PC-9 (cell line): ENCODE measurements at places on chromosomes 11 and 22. TPM values are rescaled to one million over a fixed set of nuclear protein-coding genes. Genes with fewer than 3 reads are reported as not detected.
A peak's percentile ranks its signal among the peaks of the same experiment; 100 is the strongest.

DNA sequence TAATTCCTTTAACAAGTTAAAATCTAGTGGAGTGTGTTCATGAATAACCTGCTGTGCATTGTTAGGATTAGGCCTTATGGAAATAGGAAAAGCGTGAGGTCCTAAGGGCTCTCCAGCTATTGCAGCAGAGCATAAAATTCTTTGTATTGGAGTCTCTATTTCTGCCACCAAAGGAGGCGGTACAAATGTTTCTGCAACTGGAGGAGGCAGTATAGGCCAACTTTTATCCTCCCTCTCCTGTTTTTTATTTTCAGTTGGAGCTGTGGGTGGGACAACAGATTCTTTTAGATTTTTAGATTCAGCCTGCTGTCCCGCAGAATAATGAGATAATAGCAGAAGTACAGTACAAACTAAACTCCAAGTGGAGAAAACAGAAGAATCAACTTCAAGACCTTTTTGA is 26.2 kb downstream of the OR10A6 start:
- H3K27me3 ChIP-seq = no peaks in the 10 kb centered on the region
- peaks cover 89% of the 10 kb centered on the region for H3K4me1 ChIP-seq

DNA sequence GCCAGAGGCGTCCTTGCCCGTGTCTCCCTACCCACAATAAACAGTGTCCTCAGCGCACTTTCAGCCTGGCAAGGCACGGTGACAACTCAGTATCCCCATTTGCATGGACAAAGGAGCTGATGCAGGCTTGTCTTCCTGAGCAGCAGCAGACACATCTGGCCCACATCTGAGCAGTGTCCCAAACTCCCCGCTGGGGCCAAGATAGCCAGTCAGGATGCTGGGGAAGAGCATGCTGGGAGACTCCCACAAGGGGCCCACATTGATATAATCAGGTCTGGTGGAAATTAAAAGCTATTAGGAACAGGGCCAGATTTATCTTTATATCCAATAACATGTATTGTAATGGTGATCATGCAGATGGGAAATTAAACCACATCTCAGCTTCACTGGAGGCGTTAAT is 24.7 kb downstream of the DSCAML1 start:
- no peaks in the 10 kb centered on the region for H3K36me3 ChIP-seq
- H3K4me3 ChIP-seq = no peak overlapping the region
- peaks cover 94% of the 10 kb centered on the region for H3K27me3 ChIP-seq
- no peak for DNase-seq
- H3K4me1 ChIP-seq = no peaks in the 10 kb centered on the region
- no peak overlapping the region for H3K27ac ChIP-seq

- peak; percentile 84 for DNase-seq
- peaks cover 18% of the 10 kb centered on the region for H3K4me1 ChIP-seq
- H3K27me3 ChIP-seq = peaks cover 4% of the 10 kb centered on the region; the same call in 1 of the 2 replicates
- no peaks in the 10 kb centered on the region for H3K36me3 ChIP-seq
- H3K27ac ChIP-seq = no peak overlapping the region
- no peak overlapping the region for H3K4me3 ChIP-seq
Measured at GRCh38 chr22:39574779-39575551, 4.4 kb downstream of the CACNA1I start.

DNA sequence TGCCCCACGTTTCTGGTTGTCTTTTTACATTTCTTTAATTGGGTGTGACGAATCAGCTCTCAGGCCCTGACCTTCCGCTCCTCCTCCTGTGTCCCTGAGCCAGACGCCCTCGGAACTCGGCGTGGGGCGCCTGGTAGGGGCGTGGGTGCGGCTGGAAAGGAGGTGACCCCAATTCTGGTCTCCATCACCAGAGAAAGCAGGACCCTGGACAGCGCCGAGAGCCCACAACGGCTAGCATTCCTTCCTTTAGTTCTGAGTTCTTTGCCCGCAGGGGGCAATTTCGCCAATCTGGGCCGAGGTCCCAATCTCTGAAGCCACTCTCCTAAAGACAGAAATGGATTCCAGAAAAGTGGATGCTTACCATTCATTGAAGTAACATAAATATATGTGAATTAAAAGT is 11.7 kb upstream of the RBMXL2 start:
- H3K27ac ChIP-seq = no peak overlapping the region
- H3K4me1 ChIP-seq = no peaks in the 10 kb centered on the region
- H3K36me3 ChIP-seq = no peaks in the 10 kb centered on the region
- no peak overlapping the region for H3K4me3 ChIP-seq
- H3K27me3 ChIP-seq = no peaks in the 10 kb centered on the region

DNA sequence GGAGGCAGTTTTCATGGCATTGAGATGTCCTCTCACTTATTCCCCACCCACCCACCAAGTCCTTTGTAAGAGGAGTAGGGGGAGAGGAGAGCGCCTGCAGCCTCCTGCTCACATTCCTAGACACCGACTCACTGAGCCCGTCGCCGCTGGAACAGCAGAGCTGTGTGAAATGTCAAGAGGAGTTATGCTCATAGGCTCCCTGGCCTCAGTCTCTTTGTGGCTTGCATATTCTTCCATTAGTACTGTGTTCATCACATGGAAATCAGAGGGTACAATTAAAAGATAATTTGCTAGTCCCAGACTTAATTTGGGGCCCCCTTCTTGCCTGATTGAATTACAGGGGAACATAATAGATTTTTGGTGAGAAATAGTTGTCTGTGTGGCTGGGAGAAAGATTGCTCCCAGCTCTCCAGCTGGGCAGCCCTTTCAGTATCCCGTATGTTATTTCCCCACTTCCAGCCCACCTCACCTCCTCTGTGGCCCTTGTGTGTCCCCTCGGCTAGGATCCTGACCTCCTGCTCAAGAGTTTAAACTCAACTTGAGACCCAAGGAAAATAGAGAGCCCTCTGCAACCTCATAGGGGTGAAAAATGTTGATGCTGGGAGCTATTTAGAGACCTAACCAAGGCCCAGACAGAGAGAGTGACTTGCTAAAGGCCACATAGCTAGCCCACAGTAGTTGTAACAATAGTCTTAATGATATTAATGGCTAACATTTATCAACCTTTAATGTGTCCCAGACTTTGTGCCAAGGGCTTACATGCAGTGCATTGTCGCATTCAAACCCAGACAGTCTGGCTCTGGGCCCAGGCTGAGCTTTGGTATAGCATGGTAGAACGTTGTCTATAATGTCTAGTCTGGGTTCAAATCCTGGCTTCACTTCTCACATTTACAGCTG is 32.2 kb downstream of the LIMK2 start:
- peak; percentile 55 for DNase-seq
- peak overlapping the region; percentile 71 for H3K27ac ChIP-seq
- no peaks in the 10 kb centered on the region for H3K27me3 ChIP-seq
- peaks cover 53% of the 10 kb centered on the region for H3K4me1 ChIP-seq
- no peaks in the 10 kb centered on the region for H3K36me3 ChIP-seq

GRCh38 chr11:43556612-43557375 is 123.7 kb upstream of the HSD17B12 start:
- no peak overlapping the region for H3K4me3 ChIP-seq
- peaks cover 95% of the 10 kb centered on the region for H3K27me3 ChIP-seq
- no peaks in the 10 kb centered on the region for H3K36me3 ChIP-seq
- no peak overlapping the region for H3K27ac ChIP-seq
- no peak for DNase-seq
- H3K4me1 ChIP-seq = no peaks in the 10 kb centered on the region

DNA sequence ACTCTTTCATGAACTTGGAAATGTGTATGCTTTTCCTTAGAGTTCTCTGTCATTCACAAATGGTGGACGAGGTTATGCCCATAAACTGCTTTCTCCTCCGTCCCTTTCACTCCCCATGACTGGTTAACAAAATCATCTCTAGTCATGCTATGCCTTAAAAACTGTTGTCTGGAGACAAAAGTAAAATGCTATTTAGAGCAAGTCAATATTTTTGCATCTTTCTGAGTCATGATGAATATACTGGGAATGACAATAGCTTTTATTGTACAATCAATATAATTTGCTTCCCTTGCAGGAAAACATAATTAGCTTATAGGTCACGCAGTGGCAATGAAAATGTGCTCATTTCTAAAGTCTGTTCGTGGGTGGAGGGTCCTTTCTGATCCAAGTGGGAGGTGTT is 216.7 kb upstream of the SORL1-AS1 start:
- H3K4me1 ChIP-seq = no peaks in the 10 kb centered on the region
- H3K27me3 ChIP-seq = 0 out of 2 replicates have a peak, but pooled peaks cover 4% of the 10 kb centered on the region
- DNase-seq = no peak
- no peaks in the 10 kb centered on the region for H3K36me3 ChIP-seq
- no peak overlapping the region for H3K27ac ChIP-seq

DNA sequence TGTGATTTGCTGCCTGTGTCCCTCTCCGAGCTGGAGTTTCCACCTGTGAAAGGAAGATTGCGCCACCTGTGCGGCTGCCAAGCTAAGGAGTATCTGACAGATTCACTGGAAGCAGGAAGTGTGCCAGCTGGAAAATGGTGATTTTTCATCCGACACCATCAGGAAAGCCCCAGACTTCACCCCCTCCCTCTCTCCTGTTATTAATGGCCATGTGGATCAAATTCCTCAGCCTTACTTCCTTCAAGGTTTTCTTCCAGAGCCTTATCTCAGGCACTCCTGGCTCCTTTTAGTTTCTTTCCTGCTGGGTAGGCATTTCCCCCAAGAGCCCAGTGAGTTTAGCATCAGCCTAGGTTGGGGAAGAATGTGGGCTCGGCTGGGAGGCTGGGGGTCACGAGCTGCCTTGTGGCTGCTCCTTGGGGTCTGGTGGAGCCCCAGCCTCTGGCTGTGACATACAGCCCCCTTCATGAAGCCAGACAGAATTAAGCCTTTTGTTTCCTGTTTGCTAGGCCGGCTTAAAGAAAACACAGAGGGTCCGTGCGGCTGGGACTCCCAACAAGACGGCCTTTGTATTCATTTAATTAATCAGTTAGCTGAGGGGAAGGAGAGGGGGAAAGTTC is 37.1 kb downstream of the PKNOX2 start:
- no peak overlapping the region for H3K27ac ChIP-seq
- peak; percentile 57 for DNase-seq
- H3K4me1 ChIP-seq = no peaks in the 10 kb centered on the region
- no peaks in the 10 kb centered on the region for H3K36me3 ChIP-seq

DNA sequence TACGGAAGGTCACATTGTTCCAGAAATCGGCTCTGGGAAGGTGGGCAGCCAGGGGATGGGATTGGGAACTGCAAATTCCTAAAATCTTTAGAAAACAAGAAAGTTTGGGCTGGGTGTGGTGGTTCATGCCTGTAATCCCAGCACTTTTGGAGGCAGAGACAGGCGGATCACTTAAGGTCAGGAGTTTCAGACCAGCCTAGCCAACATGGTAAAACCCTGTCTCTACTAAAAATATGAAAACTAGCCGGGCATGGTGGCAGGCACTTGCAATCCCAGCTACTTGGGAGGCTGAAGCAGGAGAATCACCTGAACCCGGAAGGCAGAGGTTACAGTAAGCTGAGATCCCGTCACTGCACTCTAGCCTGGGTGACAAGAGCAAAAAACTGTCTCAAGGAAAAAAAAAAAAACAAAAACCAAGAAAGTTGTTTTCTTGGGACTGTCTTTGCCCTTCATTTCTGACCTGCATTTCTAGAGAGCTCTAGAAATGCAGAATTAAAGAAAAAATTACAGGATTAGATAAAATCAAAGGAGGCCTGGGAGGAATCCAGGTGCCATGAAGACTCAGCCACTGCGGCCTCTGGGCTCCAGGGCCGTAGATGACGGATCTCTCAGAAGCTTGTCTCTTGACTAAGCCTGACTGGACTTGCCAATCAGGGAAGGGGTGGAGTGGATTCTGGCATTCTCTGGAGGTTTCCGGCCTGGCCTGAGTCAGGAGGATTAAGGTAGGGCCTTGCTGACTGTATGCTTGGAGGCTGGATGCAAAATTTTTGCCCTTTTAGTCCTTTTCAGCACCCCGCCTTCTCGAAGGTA is 5.3 kb upstream of the MALAT1 start:
- no peak overlapping the region; the same call in 1 of the 2 replicates for H3K4me3 ChIP-seq
- no peaks in the 10 kb centered on the region for H3K36me3 ChIP-seq
- DNase-seq = peak; percentile 90

- H3K4me3 ChIP-seq = no peak overlapping the region
- peaks cover 10% of the 10 kb centered on the region; the same call in 1 of the 2 replicates for H3K36me3 ChIP-seq
- no peak for DNase-seq
- no peak overlapping the region for H3K27ac ChIP-seq
Measured at GRCh38 chr11:11952036-11952435, 56.4 kb downstream of the DKK3 start.

DNA sequence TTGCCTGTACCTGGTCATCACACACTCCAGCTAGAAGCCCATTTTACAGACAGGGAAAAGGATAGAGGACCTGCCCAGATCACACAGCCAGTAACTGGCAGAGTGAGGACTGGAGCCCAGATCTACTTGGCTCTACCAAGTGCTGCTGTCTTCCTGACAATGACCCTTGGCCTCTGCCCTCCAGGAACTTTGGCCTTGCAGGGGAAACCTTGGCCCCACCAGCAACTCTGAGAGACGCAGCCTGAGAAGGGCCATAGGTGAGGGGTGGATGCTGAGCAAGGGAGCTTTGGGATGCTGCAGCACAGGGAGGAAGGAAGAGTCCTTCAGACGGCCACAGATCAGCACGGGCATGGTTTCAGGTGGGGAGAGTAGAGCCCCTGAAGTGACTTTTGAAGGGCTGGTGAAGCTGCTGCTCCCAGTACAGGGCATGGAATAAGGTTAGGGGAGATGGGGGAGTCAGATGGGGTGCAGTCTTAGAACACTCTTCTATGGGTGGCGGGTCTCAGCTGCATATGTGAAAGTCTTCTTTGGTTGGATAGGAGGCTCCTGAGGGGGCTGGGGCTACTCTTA is 2.0 kb upstream of the CAPN5 start:
- no peak overlapping the region for H3K4me3 ChIP-seq
- no peaks in the 10 kb centered on the region for H3K36me3 ChIP-seq
- H3K27ac ChIP-seq = no peak overlapping the region
- peaks cover 7% of the 10 kb centered on the region for H3K4me1 ChIP-seq
- no peaks in the 10 kb centered on the region for H3K27me3 ChIP-seq

- no peaks in the 10 kb centered on the region for H3K4me1 ChIP-seq
- peaks cover 56% of the 10 kb centered on the region for H3K27me3 ChIP-seq
- no peaks in the 10 kb centered on the region for H3K36me3 ChIP-seq
- no peak overlapping the region for H3K27ac ChIP-seq
Measured at GRCh38 chr11:45592636-45593035, 72.8 kb downstream of the CHST1 start.

DNA sequence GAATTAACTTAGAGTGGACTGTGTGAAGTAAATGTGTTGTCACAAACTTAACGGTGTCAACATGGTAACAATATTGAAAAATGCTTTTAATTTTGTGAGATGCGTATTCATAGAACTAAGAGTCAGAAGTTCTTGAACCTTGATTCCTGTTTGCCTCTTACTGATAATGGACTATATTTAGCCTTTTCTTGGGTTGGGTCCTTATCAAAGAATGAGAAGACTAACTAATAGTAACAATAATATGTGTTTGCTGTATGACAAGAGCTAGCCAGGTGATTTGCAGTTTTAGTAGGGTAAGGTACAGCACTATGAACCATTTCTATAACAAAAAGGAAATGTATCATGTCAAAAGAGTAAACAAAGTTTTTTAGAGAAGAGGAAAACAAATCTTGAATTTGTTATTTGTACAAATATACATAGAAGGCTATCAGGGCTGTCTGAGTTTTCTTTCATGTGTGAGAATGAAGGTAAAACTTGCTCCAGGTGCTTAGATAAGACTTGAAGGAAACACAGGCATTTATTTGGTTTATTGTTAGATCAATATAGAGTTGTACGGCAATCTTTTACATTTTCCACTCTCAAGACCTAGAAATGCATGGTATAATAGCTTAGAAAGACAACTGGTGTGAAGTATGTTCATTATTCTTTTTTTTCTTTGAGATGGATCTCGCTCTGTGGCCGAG is 74.1 kb downstream of the PACS1 start:
- H3K4me3 ChIP-seq = no peak overlapping the region
- H3K27me3 ChIP-seq = no peaks in the 10 kb centered on the region
- H3K36me3 ChIP-seq = no peaks in the 10 kb centered on the region
- H3K4me1 ChIP-seq = peaks cover 27% of the 10 kb centered on the region
- H3K27ac ChIP-seq = no peak overlapping the region

Gene OR5I1
- total RNA-seq = not detected in 2 replicates

Gene OR8I2
- total RNA-seq = not detected in 2 replicates

Gene OR5AN1
- not detected in 2 replicates for total RNA-seq

Gene ABTB2
- 12.7 and 12.9 TPM in 2 replicates for total RNA-seq

Gene FAM89B
- 51.7 and 53.3 TPM in 2 replicates for total RNA-seq
